ENCODE measurements at places on chromosomes 7 and 10. TPM values are rescaled to one million over a fixed set of nuclear protein-coding genes. Genes with fewer than 3 reads are reported as not detected.

- no peak for DNase-seq
These were observed 3.3 kb downstream of the GOLGA7B start for GRCh38 chr10:97852840-97853405.

The SPDYE6 gene
- not detected for total RNA-seq

The CCDC186 gene
- total RNA-seq = 28.9 TPM

GRCh38 chr7:41028580-41028979 is 674.3 kb downstream of the INHBA start:
- DNase-seq = peak; percentile 24
